ENCODE measurements at places on chromosomes 5 and 9.

- DNase-seq, result no peak
Observed at GRCh38 chr9:93467462-93467861, 14.1 kb upstream of the FAM120AOS start.

DNA sequence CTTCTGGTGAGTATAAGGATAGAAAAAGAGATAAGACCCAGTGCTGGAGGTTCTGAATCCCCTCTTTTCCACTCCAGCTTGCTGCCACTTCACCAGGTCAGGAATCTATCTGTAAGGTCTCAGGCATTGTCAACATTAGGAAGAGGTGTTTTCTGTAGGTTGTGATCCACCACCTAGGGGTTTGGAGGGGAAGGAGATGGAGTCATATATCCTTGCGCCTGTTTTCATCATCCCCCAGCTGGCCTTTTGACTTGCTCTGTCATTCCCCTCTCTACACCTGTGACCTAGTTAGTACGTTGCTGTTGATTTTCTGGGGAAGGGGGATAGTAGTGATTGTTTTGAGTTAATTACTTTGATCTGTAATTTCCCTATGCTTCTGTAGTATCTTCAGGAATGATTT lies 20.5 kb downstream of the SPINK5 start:
- no peak for DNase-seq

DNA sequence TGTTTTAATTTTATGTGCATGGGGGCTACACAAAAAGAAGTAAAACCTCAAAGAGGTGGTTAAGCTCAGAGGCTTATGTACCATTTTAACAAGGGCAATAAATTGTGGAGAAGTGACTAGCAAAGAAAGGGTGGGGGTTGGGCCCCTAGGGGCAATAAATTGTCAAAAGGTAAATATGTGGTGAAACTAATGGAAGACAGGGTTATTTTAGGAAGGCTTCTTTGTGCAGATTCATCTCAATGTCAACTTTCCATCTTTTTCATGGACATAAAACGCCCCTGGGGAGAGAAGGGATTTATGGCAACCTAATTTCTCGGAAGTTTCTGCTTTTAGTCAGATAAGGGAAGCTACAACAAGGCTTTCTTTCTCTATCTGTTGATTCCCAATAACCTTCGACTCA lies 42.5 kb upstream of the GOLM1 start:
- DNase-seq, result no peak

DNA sequence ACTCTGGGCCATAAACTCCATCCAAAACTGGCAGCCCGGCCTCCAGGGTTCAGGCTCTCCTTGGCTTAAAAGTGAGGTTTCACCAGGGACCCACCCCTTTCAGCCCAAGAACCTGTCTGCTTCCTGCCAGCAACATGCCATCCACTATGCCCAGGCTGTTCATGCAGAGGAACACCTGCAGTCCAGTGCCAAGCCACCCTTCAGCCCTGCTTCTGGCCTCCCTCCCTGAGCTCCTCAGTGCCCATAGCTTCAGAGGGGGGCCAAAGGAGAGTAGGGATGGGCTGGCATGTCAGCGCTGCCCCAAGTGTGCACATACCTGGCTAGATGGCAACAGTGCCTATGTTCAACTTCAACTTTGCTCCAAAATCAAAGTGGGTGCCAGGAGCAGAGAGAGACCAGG lies 166.9 kb upstream of the MRPS30 start:
- DNase-seq, result no peak

DNA sequence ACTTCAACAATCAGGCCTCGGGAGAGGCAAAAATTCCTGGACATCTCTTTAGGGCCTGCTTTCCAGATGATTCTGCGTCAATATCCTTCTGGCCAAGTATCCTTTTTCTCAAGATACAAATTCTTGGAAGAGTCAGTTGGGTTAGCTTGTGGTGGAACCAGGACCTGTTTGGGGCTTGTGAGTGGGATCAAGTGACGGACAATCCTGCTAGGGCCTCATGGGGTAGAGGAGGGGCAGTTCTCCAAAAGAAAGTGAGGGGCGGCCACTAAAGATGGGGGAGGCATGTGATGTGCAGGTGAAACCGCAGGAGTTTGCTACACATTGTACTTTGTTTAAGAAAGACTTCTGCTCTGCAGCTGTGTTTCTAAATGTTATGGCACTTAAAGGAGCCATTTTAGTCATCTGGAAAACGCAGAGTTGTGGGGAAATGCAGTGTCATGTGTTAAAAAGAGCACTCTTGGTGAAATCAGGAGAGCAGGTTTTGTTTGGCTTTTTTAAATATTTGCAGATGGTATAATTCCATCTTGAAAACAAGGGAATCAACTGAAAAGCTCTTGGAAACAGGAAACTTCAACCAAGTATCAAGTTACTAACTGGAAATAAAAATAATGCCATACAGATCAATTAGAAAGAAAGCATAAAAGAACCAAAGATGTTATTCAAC lies 27.4 kb upstream of the GSN start:
- DNase-seq, result no peak
